ENCODE measurements at places on chromosomes 16 and 17.

DNA sequence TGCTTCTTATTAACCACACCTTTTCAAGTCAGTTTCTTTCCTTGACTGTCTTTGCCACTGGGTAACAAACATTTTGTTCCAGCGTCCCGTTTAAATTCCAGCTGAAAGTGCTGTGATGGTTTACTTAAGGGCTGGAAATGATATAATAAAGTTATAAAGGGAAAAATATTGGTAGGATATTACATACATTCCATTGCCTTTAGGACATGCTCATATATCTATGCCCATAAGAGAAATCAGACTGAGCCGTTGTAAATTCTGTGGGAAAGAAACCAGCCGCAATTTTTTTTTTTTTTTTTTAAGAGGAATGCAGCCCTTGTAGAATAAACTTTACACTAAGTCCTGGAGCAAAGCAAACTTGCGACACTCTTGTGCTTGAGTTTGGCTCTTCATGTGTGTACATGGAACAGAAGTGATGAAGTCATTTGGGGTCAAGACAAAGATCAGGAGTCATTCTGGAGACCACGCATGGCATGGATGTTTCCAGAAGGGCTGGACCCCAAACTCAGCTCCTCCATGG lies 210.9 kb downstream of the XYLT1 start:
- DNase-seq, result no peak

GRCh38 chr16:67233596-67233995 lies 6.7 kb downstream of the TMEM208 start:
- DNase-seq, result no peak

DNA sequence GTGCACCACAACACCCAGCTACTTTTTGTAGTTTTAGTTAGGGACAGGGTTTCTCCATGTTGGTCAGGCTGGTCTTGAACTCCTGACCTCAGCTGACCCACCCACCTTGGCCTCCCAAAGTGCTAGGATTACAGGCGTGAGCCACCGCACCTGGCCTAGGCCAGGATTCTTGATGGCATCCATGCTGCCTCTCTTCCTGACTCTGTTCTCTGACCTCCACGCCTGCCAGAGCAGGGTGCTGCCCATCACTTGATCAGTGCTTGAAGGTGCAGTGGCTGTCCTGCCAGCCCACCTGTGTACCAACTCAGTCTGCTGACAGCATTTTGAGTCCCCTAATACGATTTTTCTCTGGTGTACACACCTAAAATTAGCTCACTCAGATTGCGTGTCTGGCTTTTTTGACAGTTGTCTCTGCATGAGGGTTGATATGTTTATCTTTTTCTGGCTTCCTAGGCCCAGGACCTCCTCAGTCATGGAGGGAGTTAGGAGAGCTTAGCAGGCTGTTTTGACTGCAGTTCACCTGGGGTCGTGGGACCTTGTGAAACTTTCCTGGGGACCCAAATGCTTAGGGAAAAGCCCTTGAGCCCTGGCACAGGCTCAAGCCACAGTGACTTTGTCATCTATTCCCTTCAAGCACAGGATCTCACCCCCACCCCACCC lies 5.9 kb downstream of the HAS3 start:
- no peak for DNase-seq

- no peak for DNase-seq
Observed at GRCh38 chr17:36849871-36850348, 87.4 kb upstream of the LHX1 start.

- DNase-seq, result no peak
Observed at GRCh38 chr17:64739316-64740058, 77.4 kb upstream of the SMURF2 start.

- DNase-seq, result no peak
Observed at GRCh38 chr16:27320261-27321012, 6.7 kb downstream of the IL4R start.

GRCh38 chr16:49839017-49839825 lies 16.7 kb downstream of the ZNF423 start:
- DNase-seq, result no peak

- no peak for DNase-seq
Observed at GRCh38 chr17:51997723-51998122, 160.8 kb downstream of the CA10 start.

DNA sequence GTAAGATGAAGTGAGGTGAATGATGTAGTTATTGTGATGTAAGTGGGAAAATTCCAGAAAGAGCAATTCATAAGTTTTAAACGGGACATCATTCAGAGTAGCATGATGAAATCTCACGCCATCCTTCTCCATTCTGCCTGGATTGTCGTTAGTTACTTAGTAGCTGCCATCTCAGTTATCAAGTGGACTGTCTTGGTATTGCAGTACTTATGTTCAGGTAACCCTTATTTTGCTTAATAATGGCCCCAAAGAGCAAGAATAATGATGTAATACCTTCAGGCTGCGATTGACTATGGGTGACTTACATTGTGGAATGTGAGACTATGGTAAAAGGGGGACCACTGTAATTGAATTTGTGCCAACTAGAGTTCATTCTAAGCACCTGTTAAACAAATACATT lies 234.1 kb upstream of the TOM1L1 start:
- DNase-seq, result no peak

- no peak for DNase-seq
Observed at GRCh38 chr17:21357281-21357680, 18.9 kb upstream of the KCNJ12 start.

DNA sequence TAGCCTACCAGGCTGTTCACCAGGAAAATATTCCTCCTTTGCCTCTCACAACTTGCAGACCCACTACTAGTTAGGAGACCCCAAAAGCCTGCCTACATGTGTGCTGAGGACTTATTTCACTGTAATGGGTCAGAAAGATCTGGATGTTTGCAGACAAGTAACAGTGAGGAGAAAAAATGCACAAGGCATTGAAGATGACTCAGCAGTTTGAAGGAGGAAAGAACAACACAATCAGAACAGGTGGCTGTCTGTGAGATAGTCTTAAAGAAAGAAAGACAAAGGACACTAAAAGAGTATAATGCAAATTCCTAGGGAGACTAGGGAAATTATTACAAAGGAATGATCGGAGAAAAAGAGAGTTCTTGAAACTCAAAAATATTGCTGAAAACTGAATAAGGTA lies 69.0 kb downstream of the ANKFN1 start:
- no peak for DNase-seq

GRCh38 chr16:52128361-52128760 lies 418.6 kb downstream of the TOX3 start:
- no peak for DNase-seq

- DNase-seq, result no peak
Observed at GRCh38 chr16:51655249-51655648, 504.2 kb upstream of the SALL1 start.

DNA sequence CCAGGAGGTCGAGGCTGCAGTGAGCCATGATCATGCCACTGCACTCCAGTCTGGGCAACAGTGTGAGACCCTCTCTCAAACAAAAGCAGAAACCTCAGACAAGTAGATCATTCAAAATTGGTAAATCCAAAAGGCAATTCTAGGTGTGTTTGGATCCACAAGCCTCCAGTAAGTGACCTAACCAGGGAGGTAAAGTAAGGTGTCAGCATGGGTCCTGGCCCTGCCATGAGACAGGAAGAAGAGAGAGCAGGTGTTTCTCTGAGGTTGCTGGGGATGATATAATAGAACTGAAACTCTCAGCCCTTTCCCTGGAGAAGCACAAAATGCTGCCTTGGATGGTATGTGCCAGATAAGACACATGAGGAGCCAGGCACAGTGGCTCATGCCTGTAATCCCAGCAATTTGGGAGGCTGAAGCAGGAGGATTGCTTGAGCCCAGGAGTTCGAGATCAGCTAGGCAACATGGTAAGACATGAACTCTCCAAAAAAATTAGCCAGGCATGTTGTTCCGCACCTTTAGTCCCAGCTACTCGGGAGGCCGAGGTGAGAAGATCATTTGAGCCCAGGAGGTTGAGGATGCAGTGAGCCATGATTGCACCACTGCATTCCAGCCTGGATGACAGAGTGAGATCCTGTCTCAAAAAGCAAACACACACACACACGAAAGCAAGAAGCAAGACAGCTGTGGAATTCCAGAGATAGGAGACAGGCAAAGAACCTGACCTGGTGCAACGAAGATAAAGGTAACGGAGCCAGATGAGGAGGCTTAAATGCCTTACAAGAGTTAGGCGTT lies 6.5 kb downstream of the TM4SF5 start:
- DNase-seq, result no peak

- no peak for DNase-seq
Observed at GRCh38 chr16:66695471-66695934, 1.0 kb downstream of the CMTM4 start.

DNA sequence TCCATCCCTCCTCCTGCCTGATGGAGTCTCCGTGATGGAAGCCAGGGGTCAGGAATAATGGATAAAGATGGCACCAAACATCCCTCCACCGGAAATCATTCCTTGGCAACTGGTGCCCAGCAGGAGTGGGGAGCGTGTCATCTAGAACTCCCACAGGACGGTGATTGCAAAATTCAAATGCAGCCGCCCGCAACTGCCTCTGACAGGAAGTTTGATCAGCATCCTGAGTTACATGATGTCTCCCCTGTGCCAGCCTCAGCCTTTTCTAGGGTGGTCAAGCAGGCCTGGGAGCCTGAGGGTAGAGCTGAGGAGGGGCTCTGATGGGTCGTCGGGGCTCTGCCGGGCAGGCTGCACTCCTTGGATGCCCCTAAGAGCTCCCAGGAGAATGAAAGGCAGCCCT lies 52.8 kb downstream of the GSG1L start:
- DNase-seq, result no peak

GRCh38 chr16:28297784-28298510 lies 5.6 kb downstream of the SBK1 start:
- DNase-seq, result no peak

DNA sequence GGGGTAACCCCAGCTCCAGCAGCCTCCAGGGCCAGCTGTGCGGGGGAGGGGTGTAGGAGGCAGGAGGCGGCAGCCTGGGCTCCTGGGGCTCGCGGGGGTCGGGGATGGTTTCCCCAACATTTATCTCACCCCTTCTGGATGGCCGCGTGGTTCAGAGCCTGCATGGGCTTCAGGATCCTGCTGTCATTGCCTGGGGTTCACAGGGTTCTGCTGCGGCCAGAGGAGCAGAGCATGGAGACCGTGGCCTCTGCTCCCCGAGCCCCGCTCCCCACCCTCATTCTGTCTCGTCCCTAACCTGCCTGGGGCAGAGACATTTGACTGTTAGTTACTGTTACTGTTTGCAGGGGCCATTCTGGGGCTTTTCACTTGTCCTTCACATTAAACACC lies 4.9 kb downstream of the MYADML2 start:
- no peak for DNase-seq

- no peak for DNase-seq
Observed at GRCh38 chr16:15427648-15428239, 6.6 kb upstream of the BMERB1 start.

DNA sequence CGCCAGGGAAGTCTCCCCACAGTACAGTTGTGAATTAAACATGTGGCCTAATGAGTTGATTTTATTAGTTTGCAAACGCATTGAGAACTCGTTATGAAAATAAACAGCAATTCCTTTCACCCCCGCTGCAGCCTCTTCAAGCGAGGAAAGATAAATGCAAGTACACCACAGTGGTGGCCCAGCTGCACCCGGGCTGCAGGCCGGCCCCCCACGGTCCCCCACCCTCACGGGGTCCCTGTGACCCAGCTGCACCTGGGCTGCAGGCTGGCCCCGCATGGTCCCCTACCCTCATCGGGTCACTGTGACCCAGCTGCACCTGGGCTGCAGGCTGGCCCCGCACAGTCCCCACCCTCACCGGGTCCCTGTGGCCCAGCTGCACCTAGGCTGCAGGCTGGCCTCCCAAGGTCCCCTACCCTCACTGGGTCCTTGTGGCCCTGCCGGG lies 32.2 kb downstream of the SDK2 start:
- DNase-seq, result no peak

DNA sequence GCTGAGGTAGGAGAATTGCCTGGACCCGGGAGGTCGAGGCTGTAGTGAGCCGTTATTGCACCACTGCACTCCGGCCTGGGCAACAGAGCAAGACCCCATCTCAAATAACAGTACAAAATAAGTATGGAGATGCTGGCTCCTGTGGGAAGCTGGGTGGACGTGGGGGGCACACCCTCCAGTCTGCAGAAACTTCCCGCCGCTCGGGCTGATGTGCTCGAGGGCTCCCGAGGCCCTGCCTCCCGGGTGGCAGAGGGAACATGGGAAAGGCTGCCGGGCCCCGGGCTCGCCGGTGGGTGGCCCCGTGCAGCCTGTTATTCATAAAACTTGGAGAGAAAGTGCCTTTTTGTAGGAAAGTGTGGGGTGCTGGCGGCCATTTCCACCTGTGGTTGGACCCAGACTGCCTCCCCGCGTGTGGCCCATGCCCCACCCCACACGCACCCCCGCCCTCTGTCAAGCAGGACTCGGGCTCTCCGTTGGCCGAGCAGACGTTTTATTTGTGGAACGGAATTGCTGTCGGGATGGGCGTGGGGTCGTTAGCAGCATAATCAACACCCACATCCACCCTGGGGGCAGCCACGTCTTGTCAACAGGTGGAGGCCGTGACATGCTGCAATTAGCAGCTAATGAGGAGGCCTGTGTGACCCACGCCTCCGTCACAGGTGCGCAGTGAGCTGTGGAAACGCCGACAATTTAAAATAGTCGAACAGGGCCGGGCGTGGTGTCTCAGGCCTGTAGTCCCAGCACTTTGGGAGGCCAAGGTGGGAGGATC lies 7.4 kb upstream of the CIAO3 start:
- DNase-seq, result no peak

DNA sequence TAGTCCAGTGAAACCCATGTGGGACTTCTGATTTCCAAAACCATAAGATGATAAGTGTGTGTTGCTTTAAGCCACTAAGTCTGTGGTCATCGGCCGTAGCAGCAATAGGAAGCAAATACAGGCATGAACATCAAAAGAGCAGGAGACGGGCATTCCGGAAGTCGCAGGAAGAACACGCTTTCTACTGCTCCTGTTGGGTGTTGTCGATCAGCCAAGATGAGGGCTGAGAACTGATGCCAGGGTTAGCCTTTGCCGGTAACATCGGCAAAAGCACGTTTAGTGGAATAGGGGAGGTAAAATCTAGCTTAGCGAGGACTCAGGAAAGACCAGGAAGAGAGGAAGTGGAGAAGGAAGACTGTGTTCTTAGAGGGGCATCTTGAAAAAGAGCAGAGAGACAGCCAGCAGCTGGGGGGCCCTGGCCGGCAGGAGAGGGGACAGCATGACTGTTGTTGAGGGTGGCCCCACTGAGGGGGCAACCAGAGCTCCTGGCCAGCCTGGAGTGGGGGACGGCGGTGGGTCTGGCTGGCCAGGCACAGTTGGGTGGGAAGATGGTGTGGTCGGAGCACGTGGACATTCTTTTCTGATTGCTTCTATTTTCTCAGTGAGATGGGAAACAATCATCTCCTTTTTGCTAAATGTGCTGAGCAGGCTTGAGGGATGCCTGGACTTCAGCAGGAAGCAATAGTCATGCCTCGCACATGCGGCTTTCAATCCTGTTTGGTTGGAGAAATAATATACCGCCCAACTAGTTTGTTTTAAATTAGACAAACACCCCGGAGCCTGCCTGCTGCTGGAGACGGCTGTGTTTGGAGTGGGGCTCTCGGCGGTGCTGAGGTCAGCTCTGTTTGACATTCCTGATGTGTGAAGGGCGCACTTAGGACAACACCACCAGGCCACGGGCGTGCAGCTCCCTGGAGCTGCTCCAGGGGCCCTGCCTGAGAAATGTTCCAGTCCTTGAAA lies 109.9 kb downstream of the METRNL start:
- DNase-seq, result no peak

GRCh38 chr16:72878301-72879269 lies 169.3 kb downstream of the ZFHX3 start:
- no peak for DNase-seq

GRCh38 chr16:50266337-50267091 lies at the start of gene ADCY7:
ADCY7 (plus strand) TSS chr16:50266551; CDS start chr16:50288180, 21,629 bp downstream.
- DNase-seq, result peak; percentile 68

Measured in stimulated activated CD8-positive, alpha-beta memory T cell treated with anti-CD3 and anti-CD28 coated beads, Interleukin-2, amount 100 ng/mL, for 1 hour (primary cell).